ENCODE measurements at places on chromosomes 7 and 10.
A peak's percentile ranks its signal among the peaks of the same experiment; 100 is the strongest.

GRCh38 chr10:96830511-96831199 lies 1.4 kb upstream of the LCOR start:
- DNase-seq = peak; percentile 76

- no peak for DNase-seq
These were observed 3.2 kb downstream of the BMS1 start for GRCh38 chr10:42785759-42786158.

DNA sequence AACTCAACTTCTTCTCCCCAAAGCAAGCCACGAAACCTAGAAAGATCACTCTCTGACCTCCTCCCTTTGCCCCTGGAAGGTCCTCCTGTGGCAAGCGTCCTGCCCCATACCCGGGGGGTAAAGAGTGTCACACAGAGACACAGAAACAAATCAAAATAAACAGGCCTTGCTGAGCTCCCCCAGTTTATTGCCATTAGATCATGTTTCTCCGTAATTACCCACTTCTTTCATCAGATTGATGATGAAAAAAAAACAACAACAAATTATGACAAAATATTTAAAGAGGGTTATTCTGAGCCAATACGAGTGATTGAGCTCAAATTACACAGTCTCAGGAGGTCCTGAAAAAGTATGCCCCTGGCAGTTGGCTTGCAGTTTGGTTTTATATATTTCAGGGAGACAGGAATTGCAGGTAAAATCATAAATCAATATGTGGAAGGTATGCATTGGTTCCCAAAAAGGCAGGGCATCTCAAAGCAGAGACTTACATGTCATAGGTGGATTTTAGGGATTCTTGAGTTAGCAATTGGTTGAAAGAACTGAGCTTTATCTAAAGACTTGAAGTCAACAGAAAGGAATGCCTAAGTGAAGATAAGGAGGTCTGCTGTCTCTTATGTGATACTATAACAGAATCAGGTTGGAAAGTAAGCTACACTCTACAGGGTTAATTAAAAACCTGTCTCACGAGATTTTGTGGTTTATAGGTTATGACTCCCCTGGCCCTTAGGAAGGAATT lies 86.2 kb downstream of the APBB1IP start:
- DNase-seq = no peak

- no peak for DNase-seq
These were observed 999 bp downstream of the TLX1 start for GRCh38 chr10:101131962-101132635.

GRCh38 chr10:132746386-132746785 lies 39.6 kb downstream of the NKX6-2 start:
- no peak for DNase-seq

- no peak for DNase-seq
These were observed 14.6 kb downstream of the MDFIC start for GRCh38 chr7:114936471-114936870.

DNA sequence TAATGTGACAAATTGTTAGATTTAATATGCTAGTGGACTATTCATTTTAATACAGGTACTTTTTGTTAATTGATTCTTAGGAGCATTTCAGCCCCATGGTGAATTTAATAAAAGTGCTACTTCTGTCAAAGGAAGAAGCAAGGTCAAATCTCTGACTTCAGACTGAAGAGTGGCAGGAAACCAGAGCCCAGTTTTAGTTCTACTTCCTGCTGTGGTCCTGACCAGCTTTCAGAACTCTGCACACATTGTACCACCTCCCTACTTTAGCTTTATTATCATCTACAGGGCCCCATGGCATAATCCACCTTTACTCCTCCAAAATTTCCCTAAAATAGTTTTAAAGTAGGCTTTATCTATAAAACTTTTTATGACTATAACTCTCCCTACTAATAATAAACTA lies 33.7 kb downstream of the CTTNBP2 start:
- no peak for DNase-seq

GRCh38 chr7:116395141-116395791 lies 104.3 kb upstream of the CAV2 start:
- no peak for DNase-seq

GRCh38 chr10:99470327-99470726 lies 39.9 kb upstream of the GOT1 start:
- no peak for DNase-seq

DNA sequence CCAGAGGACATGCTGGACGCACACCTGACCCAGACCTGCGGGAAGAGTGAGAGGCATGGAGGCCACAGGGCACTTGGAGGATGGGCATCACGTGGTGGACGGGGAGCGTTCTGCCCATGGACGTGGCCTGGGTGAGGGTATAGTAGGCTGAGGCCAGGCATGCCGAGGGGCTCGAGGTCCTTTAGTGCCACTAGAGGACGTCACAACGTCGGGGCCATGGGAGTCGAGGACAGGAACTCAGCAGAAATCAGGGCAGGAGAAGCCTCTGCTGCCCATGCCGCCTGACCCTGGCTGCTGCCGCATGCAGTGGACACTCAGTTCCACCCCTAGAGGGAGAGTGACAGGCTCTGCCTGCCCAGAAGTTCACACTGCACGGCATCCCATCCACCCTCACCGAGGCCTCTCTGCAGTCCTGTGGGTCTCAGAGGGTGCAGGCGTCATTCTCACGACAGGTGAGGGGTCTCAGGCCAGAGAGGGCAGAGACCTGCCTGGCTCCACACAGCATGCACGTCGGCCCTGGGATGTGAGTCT lies 198.7 kb downstream of the ADARB2 start:
- DNase-seq = no peak

- no peak for DNase-seq
These were observed 36.0 kb downstream of the PRKAR2B start for GRCh38 chr7:107080533-107080932.

DNA sequence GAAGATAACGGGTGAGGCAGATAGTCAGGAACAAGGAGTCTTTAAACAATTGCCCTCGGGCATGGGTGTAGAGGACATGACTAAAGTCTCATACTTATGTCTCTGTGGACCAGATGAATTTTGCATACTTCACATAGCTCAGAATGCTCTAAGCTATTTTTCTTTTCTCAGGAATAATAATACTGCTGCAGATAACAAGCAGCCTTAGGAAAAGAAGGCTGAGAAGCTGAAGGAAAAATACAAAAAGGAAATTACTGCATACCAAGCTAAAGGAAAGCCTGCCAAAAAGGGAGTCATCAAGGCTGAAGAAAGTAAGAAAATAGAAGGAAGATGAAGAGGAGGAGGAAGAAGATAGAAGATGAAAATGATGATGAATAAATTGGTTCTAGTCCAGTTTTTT lies 13.4 kb upstream of the ERCC6 start:
- DNase-seq = no peak

- no peak for DNase-seq
These were observed 4.6 kb upstream of the GTF2IRD1 start for GRCh38 chr7:74449144-74449543.

GRCh38 chr7:88191911-88192310 lies 27.9 kb downstream of the SRI start:
- no peak for DNase-seq

DNA sequence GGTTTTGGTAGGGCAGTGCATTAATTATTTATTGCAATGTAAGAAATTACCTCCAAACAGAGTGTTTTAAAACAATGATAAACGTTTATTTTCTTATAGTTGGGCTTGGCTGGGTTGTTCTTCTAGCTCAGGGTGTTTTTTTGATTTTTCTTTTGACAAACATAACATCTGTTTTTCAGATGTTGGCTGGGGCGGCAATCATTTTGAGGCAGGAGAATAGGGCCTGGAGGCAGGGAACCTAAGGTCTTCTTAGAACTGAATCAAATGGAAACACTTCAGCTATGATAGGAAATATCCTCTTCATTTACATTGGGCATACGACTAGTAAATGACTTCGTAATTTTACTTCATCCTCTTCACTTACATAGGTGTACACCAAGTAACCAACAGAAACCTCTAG lies 47.4 kb upstream of the NAMPT start:
- no peak for DNase-seq

DNA sequence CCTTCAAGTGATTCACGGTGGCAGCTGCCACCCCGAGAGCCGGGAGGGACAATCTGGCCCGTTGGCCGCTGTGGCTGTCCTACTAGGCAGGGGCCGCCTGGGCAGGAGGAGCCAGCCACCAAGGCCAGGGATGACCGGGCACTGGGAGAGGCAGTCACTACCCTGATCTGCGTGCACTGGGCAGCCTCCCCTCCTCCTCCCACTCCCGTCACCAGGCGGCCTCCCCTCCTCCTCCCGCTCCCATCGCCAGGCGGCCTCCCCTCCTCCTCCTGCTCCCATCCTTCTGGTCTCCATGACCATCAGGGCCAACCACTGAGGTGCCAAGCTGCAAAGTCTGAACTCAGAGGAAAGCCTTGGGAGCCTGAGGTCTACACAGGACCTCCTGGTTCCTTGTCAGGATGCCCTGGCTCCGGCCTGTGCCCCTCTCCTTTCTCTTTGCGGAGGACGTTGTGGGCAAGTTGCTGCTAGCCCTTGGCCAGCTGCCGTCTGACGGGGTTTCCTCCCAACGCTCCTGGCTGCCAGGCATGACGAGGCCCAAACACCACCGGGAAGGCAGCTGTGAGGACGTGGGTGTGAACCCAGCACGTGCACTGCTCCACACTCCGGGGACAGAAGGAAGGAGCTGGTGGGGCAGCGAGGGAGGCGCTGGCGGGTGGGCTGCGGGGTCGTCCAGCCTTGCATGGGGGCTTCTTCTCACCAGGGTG lies 131.1 kb downstream of the WDR37 start:
- peak; percentile 82 for DNase-seq

- no peak for DNase-seq
These were observed 55.6 kb downstream of the OSBPL3 start for GRCh38 chr7:24924375-24924774.

DNA sequence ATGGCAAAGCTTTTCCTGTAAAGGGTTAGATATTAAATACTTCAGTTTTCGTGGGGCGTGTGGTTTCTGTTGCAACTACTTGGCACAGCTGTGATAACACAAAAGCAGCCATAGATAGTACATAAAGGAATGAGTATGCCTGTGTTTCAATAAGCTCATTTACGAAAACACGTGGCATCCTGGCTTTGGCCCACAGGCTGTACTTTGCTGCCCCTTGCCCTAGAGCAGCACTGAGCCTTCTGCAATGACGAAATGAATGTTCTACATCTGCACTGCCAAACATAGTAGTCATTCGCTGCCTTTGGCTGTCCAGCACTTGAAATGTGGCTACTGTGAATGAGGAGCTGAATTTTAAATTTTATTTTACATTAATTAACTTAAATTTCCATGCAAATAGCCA lies 376.2 kb upstream of the TPK1 start:
- no peak for DNase-seq

GRCh38 chr7:1924258-1924817 lies 254.3 kb downstream of the ELFN1 start:
- no peak for DNase-seq

DNA sequence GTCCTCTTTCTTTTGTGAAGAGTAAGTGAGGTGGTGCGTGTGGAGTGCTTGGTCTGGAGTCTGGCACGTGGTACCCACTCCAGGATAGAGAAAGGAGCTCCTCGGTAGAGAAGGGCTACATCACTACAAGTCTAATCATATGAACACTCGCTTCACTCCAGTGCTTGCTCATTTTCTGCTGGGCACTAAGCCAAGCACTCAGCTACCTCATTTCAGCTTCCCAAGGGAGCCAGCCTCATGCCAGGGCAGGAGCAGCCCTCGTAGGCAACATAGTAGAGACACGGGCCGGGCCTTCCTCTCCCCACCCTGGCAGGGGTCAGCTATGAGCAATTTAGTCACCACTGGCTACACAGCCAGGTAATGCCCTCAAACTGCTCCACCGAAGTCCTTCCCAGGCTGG lies 11.4 kb upstream of the HSPA12A start:
- DNase-seq = no peak

GRCh38 chr10:119826771-119827170 lies 45.9 kb downstream of the MCMBP start:
- no peak for DNase-seq

GRCh38 chr10:113846036-113846435 lies 7.8 kb downstream of the DCLRE1A start:
- DNase-seq = no peak

- DNase-seq = no peak
These were observed 14.1 kb upstream of the SRGN start for GRCh38 chr10:69073736-69074364.

GRCh38 chr7:87216701-87217508 lies 2.6 kb downstream of the TMEM243 start:
- no peak for DNase-seq

- DNase-seq = no peak
These were observed 182.6 kb downstream of the NEBL start for GRCh38 chr10:20714518-20714917.

DNA sequence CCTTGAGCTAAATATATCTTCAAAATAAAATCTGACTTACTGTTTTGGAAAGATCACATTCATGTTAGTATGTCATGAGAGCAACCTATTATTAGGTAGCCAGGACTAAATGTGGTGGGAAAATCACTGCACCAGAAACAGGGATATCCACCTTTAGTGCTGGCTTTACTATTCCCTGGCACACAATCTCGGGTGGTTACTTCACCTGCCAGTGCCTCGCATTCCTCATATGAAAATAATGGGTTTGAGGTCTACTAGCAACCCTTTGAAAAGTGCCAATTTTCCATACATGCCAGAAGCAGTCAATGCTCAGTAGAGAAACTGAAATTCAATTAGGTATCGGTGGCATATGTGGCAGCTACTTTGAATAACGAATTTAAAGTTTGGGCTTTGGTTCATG lies 36.8 kb downstream of the PTN start:
- DNase-seq = no peak

DNA sequence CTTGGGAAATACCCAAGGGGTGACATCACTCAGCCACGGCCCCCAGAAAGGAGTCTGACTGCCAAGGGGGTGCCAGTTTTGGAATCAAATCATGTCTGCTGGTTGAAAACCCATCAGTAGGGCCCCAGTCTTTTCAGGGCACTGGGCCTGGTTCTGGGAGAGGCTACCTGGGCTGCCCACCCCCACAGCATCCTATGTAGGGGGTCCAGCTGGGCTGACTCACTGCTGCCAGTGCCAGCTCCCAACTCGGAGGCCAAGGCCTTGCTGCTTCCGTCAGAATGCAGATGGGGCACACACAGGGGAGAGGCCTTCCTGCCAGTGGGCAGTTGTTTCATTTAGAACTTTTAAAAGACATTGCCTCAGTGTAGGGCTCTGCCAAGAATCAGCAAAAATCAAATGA lies 39.5 kb upstream of the DMBT1 start:
- DNase-seq = no peak

DNA sequence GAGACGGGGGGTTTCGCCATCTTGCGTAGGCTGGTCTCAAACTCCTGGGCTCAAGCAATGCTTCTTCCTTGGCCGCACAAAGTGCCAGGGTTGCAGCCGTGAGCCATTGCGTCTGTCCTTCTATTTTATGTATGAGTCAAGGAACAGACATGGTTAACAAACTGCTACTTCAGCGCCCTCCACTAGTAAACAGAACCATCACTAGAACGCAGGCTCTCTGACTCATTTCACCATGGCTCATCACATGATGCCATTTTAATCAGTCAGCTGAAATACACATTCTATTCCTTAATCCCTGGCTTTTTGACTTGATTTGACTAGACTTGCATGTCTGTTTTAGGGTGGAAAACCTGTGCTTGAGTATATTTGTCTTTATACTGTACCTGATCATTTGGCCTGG lies 41.3 kb downstream of the CELF2 start:
- DNase-seq = no peak

All from NCI-H146 (cell line).